ENCODE measurements at places on chromosomes 11 and 22. TPM values are rescaled to one million over a fixed set of nuclear protein-coding genes. Genes with fewer than 3 reads are reported as not detected.

Gene FAM168A
- 7.3 TPM for total RNA-seq

Gene OR10D3
- not detected for total RNA-seq

Gene MYEOV
- 13.5 TPM for total RNA-seq

Gene CNTF
- total RNA-seq = 1.6 TPM

Gene TTC36
- 1.4 TPM for total RNA-seq

Gene OR52H1
- 0.10 TPM for total RNA-seq

Gene TRIM64
- total RNA-seq = not detected

Gene MYRF
- 4.2 TPM for total RNA-seq

Gene FIBIN
- 24.5 TPM for total RNA-seq

Gene CD6
- not detected for total RNA-seq

Gene CTR9
- 28.3 TPM for total RNA-seq

Gene LIF
- 84.0 TPM for total RNA-seq

Gene SMCO4
- total RNA-seq = 17.5 TPM

Gene MS4A3
- not detected for total RNA-seq

Gene TTLL12
- total RNA-seq = 28.8 TPM

Gene GPHA2
- not detected for total RNA-seq

Gene YAP1
- total RNA-seq = 98.1 TPM

Gene ZNF280B
- 1.9 TPM for total RNA-seq

Gene LYVE1
- 0.05 TPM for total RNA-seq

Gene NCF4
- not detected for total RNA-seq

Gene PLAAT2
- not detected for total RNA-seq

Gene SYNGR1
- total RNA-seq = 11.9 TPM

Gene OR8D1
- total RNA-seq = not detected

Gene IFITM10
- total RNA-seq = 0.80 TPM

Gene BAIAP2L2
- 1.9 TPM for total RNA-seq
